Foreskin melanocyte (primary cell): ENCODE measurements at places on chromosomes 5 and 9.
A peak's percentile ranks its signal among the peaks of the same experiment; 100 is the strongest.

- no peak for DNase-seq
These were observed 24.0 kb downstream of the CDH6 start for GRCh38 chr5:31217446-31217845.

DNA sequence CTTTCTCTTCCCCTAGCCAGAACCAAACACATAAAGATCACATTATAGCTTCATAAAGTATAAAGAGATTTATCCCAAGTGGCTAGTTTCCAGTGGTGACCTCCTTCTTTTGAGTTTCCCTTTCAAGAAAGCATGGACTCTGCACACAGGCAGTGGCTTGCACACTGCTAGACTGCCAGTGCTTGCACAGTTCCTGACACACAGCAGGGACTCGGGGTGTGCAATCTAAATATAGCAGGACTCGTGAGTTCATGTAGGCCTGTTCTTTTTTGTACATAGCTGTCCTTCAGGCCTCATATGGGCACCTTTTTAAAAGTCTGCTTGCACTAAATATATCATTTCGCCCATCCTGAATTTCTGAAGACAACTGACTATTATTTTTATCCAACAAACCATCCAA is 308.6 kb downstream of the FBXL7 start:
- DNase-seq = no peak

DNA sequence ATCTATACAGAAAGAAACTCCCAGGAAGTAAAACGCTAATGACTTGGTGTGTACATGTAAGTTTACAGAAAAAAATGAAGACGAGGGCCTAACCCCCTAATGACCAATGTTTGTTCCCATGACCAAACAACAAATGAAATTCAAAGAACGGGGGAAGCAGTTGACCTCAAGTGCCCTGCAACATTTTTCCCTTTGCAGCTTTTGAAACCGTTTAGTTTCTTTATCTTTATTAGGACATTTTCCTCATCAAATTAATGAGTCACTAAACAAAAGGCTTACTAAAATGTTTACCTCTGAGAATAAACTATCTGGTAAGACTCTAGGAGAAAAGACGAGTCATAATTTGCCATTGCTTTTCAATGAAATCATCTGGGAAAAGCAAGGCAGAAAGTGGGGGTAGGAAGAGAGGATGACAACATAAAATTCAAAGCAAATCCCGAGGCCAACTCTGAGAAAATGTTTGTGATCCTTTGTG is 57.4 kb downstream of the LHFPL2 start:
- peak; percentile 61 for DNase-seq

DNA sequence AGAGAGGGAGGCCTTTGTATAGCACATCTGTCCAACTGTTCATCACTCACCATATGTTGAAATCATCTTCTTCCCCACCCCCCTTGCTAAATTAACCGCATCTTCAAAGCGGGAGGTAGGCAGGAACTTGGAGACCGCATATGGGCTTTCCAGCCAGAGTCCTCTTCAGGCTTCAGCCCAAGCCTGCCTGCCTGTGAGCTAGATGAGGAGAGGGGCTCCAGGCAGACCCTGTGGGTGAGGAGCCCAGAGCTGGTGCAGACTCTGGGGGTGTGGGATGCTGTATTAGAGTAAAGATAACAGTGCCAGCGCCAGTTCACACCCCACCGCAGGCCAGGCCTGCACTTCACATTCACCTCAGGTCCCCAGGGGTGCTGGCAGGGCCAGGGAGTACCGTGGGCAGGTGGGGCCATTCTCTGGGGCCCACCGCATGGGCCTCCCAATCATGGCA is 16.2 kb downstream of the PRRC2B start:
- DNase-seq = no peak

GRCh38 chr9:135526730-135527571 is 5.7 kb downstream of the LCN1 start:
- no peak for DNase-seq

- no peak for DNase-seq
These were observed 34.4 kb upstream of the ZNF622 start for GRCh38 chr5:16500024-16500423.

DNA sequence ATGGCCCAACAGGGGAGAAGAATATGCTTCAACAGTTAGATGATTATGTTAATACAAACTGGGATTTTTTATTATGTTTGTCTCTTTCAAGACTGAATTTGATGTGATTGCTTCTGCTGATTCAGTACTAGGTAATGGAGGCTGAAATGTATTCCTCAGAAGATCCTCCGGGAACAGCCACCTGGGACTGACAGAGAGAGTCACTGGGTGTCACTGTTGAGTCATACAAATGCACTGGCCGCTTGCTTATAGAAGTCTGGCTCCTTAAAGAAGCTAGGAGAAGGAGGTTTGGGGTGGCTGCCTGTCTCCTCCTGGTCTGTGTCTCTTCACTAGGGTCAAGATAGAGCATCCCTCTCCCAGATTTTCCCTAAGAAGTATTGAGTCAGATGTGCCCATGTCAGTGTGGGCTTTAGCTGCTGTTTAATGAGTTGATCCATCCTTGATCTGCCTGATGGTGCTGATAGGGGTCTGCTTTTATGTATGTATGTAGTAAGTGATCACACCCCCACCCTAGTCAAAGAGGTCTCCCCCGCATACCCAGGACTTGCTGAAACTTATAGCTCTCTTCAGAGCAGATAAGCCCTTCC is 773.4 kb downstream of the BRINP1 start:
- DNase-seq = no peak

GRCh38 chr9:76302543-76302942 is 91.7 kb downstream of the RFK start:
- no peak for DNase-seq

DNA sequence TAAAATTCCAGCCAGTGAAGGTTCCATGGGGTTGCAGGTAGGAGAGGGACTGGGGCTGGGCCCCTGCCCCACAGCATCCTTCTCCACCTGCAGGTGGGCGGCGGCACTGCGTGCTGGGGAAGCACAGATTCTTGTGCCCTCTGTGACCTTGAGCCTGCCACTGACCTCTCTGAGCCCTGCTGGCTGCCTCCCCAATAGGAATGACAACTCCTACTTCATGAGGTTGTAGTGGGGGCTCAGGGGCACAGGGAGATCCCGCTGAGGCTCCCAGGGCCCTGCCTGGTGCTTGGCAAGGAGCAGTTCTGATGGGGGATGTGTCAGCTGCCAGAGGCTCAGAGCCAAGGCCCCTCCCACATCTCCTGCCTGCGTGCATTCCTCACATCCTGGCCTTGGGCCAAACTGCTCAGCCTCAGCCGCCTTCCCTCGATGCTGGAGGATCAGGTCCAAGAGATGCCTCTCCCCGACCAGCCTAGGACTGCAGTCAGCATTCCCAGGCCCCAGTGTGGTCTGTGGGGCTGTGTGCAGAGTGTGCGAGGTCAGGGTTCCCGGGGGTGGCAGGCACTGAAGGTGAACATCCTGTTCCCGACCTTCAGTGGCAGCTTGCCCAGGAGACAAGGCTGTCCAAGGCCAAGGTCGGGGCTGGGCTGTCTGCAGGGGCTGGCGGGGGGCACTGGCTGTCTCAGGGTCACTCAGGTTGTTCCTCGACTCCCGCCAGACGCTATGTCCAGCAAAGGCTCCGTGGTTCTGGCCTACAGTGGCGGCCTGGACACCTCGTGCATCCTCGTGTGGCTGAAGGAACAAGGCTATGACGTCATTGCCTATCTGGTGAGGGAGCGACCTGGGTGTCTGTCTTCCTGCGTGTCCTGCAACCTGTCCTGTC is 7.0 kb downstream of the ASS1 start:
- DNase-seq = peak; percentile 63

DNA sequence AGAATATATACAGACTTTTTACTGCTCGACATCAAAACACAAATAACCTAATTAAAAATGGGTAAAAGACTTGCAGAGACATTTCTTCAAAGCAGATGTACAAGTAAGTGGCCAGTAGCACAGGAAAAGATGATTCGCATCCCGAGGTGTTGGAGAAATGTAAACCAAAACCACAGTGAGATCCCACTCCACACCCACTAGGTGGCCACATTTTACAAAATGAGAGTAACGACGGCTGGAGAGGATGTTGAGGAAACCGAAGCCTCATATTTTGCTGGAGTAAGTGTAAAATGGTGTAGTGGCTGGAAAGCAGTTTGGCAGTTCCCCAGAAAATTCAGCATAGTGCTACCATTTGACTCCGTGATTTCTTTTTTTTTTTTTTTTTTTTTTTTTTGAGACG is 21.3 kb upstream of the GBGT1 start:
- peak; percentile 49 for DNase-seq
